ENCODE measurements at places on chromosomes 2 and 18. TPM values are rescaled to one million over a fixed set of nuclear protein-coding genes. Genes with fewer than 3 reads are reported as not detected.

GCA gene
- total RNA-seq, result 10.9 TPM

DNA sequence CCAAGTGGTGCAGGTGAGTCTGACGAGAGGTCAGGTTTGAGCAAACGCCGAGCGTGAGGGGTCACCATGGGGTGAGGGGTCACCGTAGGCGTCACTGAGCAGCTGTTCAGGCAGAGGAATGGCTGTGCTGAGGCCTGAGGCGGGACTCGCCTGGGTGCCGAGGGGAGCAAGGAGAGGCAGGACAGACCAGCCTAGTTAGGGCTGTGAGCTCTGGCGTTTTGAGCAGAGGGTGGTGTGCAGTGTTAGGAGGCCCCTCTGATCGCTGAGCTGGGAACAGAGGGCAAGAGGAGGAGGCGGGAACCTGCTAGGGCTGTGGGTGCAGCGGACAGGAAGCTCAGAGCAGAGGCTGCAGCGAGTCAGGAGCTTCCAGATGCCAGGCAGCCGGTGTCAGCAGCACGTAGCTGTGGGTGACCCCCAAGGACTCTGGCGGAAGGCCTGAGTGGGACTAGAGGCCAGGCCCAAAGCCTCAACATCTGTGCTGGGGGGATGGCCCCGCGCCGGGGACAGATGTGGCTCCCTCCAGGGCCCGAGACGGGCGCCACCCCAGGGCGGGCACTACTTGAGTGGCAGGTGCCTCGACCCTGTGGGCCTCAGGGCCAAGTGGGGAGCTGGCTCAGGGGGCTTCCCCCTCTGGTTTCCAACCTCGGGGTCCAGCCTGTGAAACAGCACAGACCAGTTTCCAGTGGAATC lies 55.7 kb downstream of the KCNG2 start:
- no peak overlapping the region for H3K27ac ChIP-seq
- no peaks in the 10 kb centered on the region for H3K36me3 ChIP-seq
- no peak overlapping the region for H3K4me3 ChIP-seq

DNA sequence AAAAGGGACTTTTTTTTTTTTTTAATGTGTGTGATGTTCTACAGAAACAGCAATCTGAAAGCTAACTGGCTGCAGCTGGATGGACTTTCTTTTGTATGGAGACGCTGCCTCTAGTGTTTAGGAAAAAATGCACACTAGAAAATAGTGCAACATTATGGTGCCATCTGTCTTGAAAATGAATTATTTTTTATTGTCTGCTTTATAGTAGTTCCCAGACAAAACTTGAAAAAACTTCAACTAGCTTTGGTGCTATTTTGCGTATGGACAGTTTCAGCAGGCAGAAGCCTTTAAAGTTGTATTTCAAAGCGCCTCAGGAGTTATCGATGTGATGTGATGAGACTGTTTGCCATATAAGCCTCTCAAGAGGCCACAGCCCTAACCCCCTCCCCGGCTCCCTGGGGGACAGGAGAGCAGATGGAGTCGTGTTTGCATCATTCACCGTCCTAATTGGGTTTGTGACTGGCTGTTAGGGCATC lies 86.9 kb downstream of the LTBP1 start:
- no peaks in the 10 kb centered on the region for H3K36me3 ChIP-seq
- no peak overlapping the region for H3K27ac ChIP-seq
- no peaks in the 10 kb centered on the region for H3K4me1 ChIP-seq
- no peak overlapping the region for H3K4me3 ChIP-seq
- no peaks in the 10 kb centered on the region for H3K27me3 ChIP-seq

- H3K4me3 ChIP-seq, result no peak overlapping the region
- peaks cover 7% of the 10 kb centered on the region for H3K4me1 ChIP-seq
- DNase-seq, result no peak
- H3K27me3 ChIP-seq, result no peaks in the 10 kb centered on the region
- no peak overlapping the region for H3K27ac ChIP-seq
These were observed 17.9 kb downstream of the RAB12 start for GRCh38 chr18:8627107-8627472.
